Activated CD4-positive, alpha-beta memory T cell treated with anti-CD3 and anti-CD28 coated beads for 36 hours (primary cell): ENCODE measurements at places on chromosomes 6 and 20. TPM values are rescaled to one million over a fixed set of nuclear protein-coding genes. Genes with fewer than 3 reads are reported as not detected.

Gene TBCC
- total RNA-seq: 17.3 TPM

Gene HDAC2
- 95.1 TPM for total RNA-seq

Gene ZSCAN26
- total RNA-seq: 6.0 TPM

Gene DLL1
- total RNA-seq: 0.55 TPM

Gene ZNF165
- total RNA-seq: 4.0 TPM

Gene RHAG
- not detected for total RNA-seq

Gene ZNF311
- total RNA-seq: 1.3 TPM

Gene MOXD1
- not detected for total RNA-seq

Gene OR12D3
- total RNA-seq: not detected

Gene PNPLA1
- total RNA-seq: not detected

Gene HLA-DRA
- 5.6 TPM for total RNA-seq

Gene RRAGD
- total RNA-seq: 16.4 TPM

DNA sequence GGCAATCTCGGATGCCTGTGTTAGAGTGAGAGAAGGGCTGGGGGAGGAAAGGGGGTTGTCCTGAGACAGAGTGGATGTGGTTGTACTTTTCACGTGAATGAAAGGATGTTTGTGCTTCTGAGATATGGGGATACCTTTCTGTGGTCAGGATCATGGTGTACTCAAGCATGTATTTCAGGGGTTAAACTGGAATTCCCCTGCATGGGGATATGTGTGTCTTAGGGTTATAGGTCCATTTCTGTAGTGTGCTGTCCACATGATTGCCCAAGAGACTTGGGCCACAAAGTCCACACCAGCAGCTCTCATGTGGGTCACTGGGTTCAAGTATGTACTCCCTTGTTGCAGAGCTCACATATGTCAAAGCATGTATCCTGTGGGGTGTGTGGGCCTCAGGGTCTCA, 10.5 kb downstream of the SYNGAP1 start:
- H3K4me1 ChIP-seq: peaks cover 54% of the 10 kb centered on the region
- no peaks in the 10 kb centered on the region for H3K27me3 ChIP-seq
- H3K4me3 ChIP-seq: peak overlapping the region; percentile 37
- H3K36me3 ChIP-seq: peaks cover 5% of the 10 kb centered on the region

DNA sequence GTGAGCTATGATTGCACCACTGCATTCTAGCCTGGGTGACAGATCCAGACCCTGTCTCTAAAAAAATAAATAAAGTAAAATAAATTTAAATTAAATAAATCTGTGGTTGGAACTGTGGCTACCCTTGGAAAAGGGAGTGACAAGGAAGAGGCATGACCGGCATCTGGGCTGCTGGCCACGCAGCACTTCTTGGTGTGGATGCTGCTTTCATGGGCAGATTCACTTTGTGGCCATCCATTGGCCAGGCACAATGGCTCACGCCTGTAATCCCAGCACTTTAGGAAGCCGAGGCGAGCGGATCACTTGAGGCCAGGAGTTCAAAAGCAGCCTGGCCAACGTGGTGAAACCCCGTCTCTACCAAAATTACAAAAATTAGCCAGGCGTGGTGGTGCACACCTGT, 16.1 kb downstream of the EBF4 start:
- H3K27me3 ChIP-seq: peaks cover 8% of the 10 kb centered on the region
- H3K4me1 ChIP-seq: peaks cover 10% of the 10 kb centered on the region
- no peak overlapping the region for H3K4me3 ChIP-seq
- no peaks in the 10 kb centered on the region for H3K36me3 ChIP-seq
- no peak for DNase-seq
- no peak overlapping the region for H3K27ac ChIP-seq

DNA sequence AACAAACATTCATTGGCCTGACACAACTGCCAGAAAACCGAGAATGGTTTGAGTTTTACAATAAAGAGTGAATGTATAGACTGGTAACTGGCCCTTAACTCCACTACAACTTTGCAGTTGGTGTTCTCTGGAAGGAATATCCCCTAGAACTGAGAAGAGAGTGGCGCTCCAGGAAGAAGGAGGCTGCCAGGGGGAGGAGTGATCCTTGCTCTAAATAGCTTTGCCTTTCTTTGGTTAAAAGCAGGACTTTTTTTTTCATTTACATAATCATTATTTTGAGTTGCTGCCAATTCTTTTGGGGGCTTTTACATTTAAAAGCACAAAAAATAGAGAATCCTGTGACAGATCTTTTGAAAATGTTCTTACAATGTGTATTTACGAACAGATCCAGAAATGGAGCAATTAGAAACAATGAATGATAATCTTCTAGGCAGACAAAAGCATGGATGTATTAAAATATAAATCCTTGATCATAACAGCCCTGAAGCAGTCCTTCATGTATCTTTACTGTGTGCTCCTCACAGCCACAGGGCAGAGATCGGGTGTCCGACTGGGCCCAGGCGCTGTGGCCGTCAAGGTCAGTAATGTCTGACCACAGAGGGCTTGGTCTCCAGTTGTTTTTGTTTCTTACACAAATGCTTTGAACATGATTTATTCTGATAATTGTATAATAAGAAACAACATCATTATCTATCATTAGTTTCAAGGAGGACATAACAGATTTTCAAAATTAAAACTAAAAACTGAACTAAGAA, 612.2 kb downstream of the HDGFL1 start:
- no peaks in the 10 kb centered on the region for H3K4me1 ChIP-seq
- no peak for DNase-seq
- no peak overlapping the region for H3K4me3 ChIP-seq
- no peaks in the 10 kb centered on the region for H3K36me3 ChIP-seq
- no peaks in the 10 kb centered on the region for H3K27me3 ChIP-seq

DNA sequence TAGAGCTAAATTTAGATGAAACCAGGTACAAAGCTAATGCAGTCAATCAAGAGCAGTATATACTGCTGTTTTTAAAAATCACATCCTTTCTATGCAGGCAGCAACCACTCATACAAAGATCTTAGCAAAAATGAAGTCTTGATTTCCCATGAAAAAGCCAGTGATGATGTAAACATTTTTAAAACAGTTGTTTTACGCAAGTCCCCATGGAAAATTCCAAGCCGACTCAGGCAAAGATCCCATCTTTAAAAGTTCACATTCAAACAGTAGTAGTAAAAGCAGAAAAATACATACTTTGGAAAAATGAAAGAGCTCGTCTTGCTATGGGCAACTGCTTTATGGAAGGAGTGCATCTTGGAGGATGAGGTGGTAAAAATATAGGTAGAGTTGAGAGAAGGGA, 84.0 kb downstream of the RCAN2 start:
- no peaks in the 10 kb centered on the region for H3K4me1 ChIP-seq
- no peaks in the 10 kb centered on the region for H3K36me3 ChIP-seq
- no peak overlapping the region for H3K4me3 ChIP-seq
- no peak overlapping the region for H3K27ac ChIP-seq

DNA sequence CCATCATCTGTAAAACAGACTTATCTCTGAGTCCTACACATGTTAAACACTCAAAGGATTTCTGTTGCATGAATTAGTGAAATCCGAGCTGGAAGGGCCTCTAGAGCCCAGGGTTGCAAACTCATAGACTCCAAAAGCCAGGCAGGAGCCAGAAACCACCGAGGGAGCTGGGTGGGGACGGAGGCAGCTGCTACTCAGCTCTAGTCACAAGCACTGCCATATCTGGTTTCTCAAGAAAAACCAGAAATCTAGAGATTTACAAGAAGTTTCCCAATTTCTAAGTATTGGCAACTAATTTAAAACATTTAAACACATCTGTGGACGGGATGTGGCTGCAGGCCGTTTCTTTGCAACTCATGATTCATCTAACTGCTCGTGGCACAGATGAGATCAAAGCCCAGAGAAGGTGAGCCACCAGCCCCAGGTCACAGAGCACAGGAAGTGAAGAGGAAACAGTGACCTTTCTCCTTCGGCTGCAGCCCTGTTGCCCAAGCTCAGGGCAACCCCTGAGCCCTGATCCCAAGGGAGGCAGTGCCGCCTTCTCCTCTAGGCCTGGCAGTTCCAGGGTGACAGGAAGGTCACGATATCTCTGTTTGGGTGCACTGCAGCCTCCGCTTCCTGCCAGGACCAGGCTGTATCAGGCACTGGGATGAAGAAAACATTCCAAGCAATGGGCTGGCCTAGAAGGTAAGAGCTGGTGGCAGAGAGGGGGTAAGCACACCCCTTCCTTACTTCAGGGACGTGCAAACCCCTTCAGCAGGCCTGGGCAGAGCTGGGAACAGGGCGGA, 26.4 kb upstream of the PTGIS start:
- peaks cover 81% of the 10 kb centered on the region for H3K4me1 ChIP-seq
- peak; percentile 92 for DNase-seq
- H3K27me3 ChIP-seq: no peaks in the 10 kb centered on the region
- peak overlapping the region; percentile 95 for H3K4me3 ChIP-seq
- H3K36me3 ChIP-seq: peaks cover 49% of the 10 kb centered on the region

DNA sequence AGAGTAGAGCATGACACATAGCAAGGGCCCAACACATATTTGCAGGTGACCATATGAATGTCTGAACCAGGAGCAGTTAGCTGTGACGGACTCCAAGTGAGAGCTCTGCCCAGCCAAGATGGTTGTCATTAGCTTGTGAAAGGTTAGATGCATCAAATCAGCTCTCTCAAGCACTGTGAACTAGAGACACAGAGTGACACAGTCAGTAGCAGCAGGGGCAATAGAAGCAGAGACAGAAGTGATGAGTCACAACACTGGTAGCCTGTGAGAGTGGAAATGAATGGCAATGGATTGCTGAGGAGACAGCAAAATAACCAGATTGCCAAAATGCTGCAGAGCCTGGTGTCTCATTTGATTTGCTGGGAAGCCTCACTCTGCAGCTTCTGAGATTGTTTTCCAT, 558.9 kb downstream of the PKHD1 start:
- H3K36me3 ChIP-seq: no peaks in the 10 kb centered on the region
- H3K27me3 ChIP-seq: no peaks in the 10 kb centered on the region
- DNase-seq: no peak
- no peak overlapping the region for H3K4me3 ChIP-seq
- no peak overlapping the region for H3K27ac ChIP-seq

DNA sequence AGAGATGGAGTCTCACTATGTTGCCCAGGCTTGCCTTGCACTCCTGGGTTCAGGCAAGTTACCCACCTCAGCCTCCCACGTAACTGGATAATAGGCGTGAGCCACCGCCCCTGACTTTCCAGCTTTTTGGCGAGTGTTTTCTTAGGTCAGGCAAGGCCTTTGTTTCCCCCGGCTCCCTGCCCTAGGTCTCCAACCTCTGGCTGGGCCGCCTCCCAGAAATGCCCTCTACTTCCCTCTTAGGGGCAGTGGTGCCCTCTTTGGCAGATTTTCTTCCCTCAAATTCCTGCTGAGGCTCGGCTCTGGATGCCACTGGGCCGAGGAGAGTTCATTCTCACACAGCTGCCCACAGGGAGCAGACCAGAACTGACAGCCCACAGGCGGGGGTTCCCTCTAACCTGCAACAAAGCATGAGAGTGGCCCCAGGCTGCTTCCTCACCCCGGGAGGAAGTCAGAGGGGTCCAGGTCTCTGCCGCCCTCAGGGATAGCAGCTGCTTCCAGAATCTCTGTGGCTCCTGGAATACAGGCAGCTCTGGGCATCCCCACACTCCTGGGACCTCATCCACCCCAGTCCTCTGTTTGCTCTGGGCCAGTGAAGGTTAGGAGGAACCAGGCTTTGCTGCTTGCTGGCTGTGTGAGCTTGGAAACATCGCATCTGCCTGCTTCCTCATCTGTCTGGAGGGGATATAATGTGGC, 56.5 kb downstream of the TCP11 start:
- H3K4me3 ChIP-seq: no peak overlapping the region

DNA sequence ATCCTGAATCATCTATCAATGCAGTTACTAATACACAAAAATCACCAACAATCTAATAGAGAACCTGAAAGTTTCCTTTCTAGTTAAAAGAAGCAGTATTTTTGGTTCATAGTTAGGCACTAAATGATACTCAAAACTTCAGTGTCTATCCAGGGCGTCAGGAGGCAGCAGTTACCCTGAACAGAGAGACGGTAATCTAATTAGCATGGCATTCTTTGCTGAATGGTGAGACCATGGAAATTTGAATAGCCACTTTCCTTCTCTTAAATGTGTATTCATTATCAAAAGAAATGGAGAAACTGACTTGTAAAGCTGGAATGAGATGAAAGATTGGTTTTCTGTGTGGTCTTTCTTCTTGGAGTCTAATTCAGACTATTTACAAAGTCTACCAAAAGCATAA, 146.6 kb upstream of the BMP5 start:
- H3K36me3 ChIP-seq: no peaks in the 10 kb centered on the region
- no peaks in the 10 kb centered on the region for H3K27me3 ChIP-seq
- H3K27ac ChIP-seq: no peak overlapping the region
- DNase-seq: no peak

DNA sequence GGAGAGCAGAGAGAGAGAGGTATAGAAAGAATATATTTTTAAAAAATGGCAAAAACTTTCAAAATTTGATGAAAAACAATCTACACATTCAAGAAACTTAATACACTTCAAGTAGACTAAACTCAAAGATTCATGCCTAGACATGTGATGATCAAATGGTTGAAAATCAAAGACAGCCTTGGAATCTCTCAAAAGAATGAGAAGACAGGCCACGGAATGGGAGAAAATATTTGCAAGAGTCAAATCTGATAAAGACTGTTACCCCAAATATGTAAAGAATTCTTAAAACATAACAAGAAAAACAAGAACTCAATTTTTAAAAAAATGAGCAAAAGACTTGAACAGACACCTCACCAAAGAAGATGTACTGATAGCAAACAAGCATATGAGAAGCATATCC, 49.7 kb downstream of the THEMIS start:
- no peak for DNase-seq
- peaks cover 26% of the 10 kb centered on the region for H3K36me3 ChIP-seq
- no peak overlapping the region for H3K27ac ChIP-seq
- H3K4me3 ChIP-seq: no peak overlapping the region
- H3K4me1 ChIP-seq: peaks cover 70% of the 10 kb centered on the region

- H3K36me3 ChIP-seq: no peaks in the 10 kb centered on the region
- H3K4me3 ChIP-seq: no peak overlapping the region
- peaks cover 24% of the 10 kb centered on the region for H3K27me3 ChIP-seq
- H3K27ac ChIP-seq: no peak overlapping the region
These were observed 56.5 kb upstream of the PLEKHG1 start for GRCh38 chr6:150543178-150543577.

- H3K27ac ChIP-seq: no peak overlapping the region
- no peaks in the 10 kb centered on the region for H3K27me3 ChIP-seq
- no peaks in the 10 kb centered on the region for H3K4me1 ChIP-seq
- DNase-seq: no peak
- no peaks in the 10 kb centered on the region for H3K36me3 ChIP-seq
- H3K4me3 ChIP-seq: no peak overlapping the region
These were observed 431.0 kb upstream of the IRAK1BP1 start for GRCh38 chr6:78436335-78436734.

GRCh38 chr20:31705598-31706597, 16.8 kb downstream of the BCL2L1 start:
- H3K36me3 ChIP-seq: peaks cover 58% of the 10 kb centered on the region
- H3K27me3 ChIP-seq: no peaks in the 10 kb centered on the region
- H3K27ac ChIP-seq: peak overlapping the region; percentile 54
- peaks cover 65% of the 10 kb centered on the region for H3K4me1 ChIP-seq

- peaks cover 6% of the 10 kb centered on the region for H3K36me3 ChIP-seq
- H3K27ac ChIP-seq: no peak overlapping the region
- H3K4me3 ChIP-seq: no peak overlapping the region
- H3K4me1 ChIP-seq: peaks cover 10% of the 10 kb centered on the region
- no peak for DNase-seq
These were observed 6.2 kb downstream of the TREML1 start for GRCh38 chr6:41147917-41148316.

GRCh38 chr6:99092461-99092860, 144.7 kb upstream of the FBXL4 start:
- H3K27ac ChIP-seq: no peak overlapping the region
- peaks cover 25% of the 10 kb centered on the region for H3K27me3 ChIP-seq
- no peak overlapping the region for H3K4me3 ChIP-seq

- no peak overlapping the region for H3K27ac ChIP-seq
- DNase-seq: no peak
- H3K4me3 ChIP-seq: no peak overlapping the region
- H3K27me3 ChIP-seq: no peaks in the 10 kb centered on the region
These were observed 397.5 kb downstream of the HDGFL1 start for GRCh38 chr6:22966691-22967422.

GRCh38 chr20:38842026-38842425, 36.5 kb downstream of the PPP1R16B start:
- H3K4me1 ChIP-seq: peaks cover 82% of the 10 kb centered on the region
- peak overlapping the region; percentile 90 for H3K27ac ChIP-seq
- peak overlapping the region; percentile 59 for H3K4me3 ChIP-seq
